ENCODE measurements at places on chromosomes 4 and X.

DNA sequence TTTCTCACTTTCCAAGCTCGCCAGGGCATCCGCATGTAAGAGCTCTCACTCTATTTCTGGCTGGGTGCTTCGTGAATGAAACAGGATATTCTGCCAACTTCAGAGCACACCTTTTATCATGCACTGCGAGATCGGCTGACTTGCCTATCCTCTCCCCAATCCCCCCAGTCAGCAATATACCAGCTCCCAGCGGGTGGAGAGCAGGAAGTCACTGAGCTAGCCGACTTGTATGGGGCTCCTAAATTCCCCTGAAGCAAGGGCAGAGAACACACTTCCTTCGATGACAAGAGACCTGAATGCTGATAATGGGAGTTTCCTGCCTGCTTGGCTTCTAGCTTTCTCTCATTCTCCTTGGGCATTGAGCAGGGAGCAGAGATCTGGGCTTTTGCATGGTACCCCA is 33.8 kb upstream of the MAMLD1 start:
- DNase-seq: no peak

GRCh38 chr4:77432717-77433417 is 172.8 kb upstream of the CXCL13 start:
- no peak for DNase-seq

DNA sequence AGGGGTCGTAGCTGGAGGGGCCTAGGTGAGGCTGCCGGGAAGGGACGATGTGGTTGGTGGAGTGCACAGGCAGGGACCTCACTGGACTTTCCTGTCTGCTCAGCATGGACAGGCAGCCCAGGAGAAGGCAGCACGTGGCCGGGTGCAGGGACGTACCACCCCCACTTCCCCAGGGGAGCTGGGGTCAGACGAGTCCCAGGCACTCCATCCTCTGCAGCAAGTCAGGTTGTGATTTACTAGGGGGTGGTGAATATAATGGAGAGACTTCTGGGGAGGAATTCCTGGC is 1.5 kb upstream of the CTBP1 start:
- DNase-seq: no peak

DNA sequence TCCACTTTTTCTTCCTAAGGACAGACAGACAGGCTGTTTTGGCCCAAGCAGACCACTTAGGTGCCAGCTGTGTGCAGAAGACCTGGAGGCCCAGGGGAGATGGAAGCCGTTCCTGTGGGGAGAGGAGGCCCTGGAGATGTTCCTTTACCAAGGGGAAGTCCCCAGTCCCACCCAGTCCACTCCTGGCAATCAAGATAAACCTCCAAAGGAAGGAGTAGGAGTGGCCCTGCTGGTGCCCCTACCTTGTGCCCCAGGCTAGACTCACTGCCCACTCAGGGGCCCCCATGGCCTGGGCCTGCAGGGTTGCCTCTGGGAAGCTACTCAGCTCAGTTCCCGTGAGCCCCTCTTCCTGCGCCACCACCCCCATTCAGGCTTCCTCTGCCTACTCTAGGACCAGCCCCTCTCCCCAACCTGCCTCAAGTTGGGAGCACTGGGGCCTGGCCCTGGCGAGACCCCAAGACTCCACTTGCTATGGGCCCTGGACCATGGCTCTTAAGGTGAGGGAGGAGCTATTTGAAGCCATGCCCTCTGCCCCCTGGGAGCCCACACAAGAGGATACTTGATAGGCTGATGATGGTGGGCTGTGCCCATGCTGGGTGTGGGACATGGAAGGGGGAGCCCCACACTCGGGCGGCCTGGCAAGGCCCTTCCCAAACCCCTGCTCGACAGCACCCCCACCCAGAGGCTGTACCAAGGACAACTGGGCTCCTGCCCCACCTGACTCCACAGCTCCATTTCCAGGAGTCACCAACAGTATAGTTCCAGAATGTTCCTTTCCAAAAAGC is 24.8 kb upstream of the RNF4 start:
- no peak for DNase-seq

DNA sequence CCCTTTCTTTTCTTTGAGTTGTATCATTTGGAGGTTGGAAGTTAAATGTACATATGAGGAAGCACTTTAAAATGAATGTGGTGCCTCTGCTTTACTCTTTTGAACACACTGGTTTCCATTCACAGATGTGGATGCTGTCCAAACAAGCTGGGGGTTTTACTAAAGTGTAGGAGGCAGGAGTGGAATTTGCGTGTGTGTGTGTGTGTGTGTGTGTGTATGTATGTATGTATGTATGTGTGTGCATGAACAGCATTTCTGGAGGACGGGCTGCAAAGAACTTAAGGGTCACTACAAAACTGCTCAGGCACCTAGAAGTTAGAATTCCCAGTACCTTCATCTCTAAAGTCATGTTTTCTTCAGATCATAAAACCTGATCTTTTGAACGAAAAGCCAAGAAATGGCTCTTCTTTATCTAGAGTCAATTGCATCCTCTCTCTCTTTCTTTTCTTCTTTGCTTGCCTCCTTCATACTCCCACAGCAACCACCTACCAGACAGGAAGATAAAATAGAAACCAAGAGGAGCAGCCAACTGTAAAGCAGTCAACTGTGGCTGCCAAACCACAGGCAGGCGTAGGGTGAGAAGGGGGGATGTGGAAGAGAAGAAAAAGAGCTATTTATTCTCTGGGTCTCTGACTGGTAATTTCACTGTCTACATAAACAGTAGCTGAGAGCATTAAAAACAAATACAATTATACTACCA is 177.0 kb upstream of the RASGEF1B start:
- DNase-seq: peak; percentile 46

- peak; percentile 75 for DNase-seq
Observed at GRCh38 chrX:111352424-111352823, 59.6 kb downstream of the DCX start.

GRCh38 chr4:7938609-7939376 is 868 bp downstream of the AFAP1 start:
- peak; percentile 36 for DNase-seq

- DNase-seq: no peak
Observed at GRCh38 chrX:12471061-12471460, 320.2 kb upstream of the PRPS2 start.

DNA sequence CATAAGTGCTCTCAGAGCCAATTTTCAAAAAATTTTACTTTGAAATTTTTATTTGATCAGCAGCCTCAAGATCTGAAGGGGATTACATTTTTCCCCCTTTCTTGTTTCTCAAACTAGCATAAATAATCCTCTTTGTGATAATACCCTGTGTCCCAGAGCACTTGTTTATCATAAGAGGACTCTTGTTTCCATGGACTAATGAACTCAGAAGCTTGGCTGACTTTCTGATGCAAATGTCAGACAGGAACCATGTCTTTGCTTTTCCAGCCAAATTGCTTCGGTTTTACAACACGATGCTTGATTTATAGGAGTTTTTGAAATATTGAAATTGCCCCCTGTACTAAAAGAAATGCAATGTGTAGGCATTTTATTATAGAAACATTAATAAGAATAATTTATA is 859.3 kb upstream of the LCORL start:
- no peak for DNase-seq

DNA sequence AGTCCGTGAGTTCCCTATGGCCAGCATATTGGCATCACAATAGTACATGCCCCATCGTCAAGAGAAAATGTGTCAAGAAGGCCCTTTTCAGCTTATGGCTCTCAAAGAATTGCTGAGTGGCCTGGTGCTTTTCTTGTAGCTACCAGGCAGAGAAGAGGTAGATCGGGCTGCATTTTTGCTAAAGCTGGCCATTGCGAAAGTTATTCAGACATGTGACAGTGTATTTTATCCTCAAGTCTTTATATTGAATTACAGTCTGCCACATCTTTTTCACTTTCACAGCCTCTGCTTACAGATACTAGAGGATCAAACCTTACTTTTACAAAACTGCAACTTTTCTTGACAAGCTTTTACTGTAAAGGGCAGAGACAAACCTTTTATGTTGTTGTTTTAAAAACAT is 261.5 kb upstream of the IGFBP7 start:
- no peak for DNase-seq

DNA sequence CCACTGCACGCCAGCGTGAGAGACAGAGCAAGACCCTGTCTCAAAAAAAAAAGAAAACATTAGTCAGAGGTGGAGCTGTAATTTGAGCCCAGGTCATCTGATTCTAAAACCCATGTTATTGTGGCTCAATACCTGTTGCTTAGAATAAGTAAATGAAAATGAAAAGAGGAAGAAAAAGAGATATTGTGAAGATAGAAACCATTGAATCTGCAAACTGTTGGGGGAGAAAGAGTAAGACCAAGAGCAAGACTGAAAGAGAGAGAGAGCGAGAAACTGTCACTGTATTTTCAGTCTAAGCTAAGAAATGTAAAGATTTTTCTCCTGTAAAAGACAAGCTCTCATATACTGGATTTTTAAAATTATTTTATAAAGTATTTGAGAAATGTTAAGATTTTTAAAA is 9.7 kb upstream of the IGSF1 start:
- no peak for DNase-seq

GRCh38 chr4:8112672-8113071 is 45.9 kb downstream of the ABLIM2 start:
- DNase-seq: no peak

- no peak for DNase-seq
Observed at GRCh38 chrX:20147561-20147960, 5.9 kb upstream of the EIF1AX start.

DNA sequence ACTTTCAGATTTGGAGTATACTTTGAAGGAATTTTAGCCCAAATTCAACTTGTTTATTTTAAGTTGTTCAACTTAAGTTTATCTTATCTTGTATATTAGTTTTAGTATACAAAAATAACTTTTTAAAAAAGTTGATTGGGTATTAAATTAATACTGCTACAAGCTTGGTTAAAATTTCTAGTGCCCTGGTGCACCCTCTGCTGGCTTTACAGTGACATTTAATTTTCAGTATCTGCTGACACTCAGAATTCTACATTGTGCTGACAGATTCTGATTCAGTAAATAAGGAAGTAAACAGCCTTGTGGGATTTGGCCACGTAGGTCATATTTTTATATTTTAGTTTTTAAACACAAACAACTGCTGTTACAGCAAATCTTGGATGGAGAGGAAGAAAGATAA is 2.9 kb downstream of the EDA start:
- DNase-seq: peak; percentile 3

DNA sequence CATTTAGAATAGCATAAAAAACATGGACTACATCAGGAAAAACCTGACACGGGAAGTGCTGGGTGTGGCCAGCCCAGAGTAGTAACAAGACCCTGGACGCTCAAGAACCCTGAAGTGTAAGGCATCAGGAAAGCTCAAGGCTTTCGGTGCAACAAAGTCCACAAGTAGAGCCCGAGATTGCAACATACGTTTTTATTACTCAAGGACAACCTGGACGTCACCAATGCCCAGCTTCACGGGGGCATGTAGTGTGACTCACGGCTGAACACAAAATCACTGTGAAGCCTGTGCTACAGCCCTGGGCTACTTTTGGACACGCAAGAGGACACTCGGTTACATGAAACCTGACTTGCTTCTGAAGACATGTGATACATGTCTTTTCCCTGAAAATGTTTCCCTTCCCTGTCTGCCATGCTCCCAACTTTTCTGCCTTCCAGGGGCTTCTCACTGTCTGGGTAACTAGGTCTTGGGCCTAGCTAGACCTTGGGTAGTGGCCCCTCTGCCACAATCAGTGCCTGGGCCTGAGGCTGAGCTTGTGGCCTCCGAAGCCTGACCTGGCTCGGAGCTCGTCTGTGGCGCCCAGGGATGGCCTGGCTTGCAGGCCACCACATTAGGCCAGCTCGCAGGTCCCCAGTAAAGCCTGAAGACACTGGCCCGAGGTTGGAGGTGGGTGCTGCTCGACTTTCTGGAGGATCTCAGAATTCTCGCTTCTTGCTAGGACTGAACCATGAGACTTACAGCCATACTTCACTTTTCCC is 9.2 kb downstream of the IRAK1 start:
- DNase-seq: no peak

DNA sequence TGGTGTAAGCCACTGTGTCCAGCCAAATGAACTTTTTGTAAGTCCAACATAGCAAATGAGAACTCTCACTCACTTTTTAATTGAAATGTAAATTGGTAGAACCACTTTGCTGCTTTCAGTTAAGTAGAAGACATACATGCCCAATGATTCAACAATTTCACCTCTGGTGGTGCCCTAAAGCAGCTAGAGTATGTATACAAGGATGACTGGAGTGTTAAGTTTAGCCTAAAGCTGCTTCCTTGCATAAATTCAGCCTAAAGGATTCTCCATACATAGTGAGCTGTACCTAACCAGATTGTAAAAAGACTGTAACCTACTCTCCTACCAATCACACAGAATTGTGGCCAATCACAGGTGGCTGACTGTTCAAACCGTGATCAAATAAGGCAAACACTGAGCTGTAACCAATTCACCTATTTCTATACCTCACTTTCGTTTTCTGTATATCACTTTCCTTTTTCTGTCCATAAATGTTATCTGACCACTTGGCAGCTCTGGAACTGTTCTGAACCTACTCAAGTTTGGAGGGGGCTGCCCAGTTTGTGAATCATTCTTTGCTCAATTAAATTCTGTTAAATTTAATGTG is 39.9 kb downstream of the PDS5A start:
- DNase-seq: no peak
